Vein endothelial cell (primary cell): ENCODE measurements at places on chromosomes 12 and 14. TPM values are rescaled to one million over a fixed set of nuclear protein-coding genes. Genes with fewer than 3 reads are reported as not detected.

The KRT80 gene
- 2.4 and 7.2 TPM in 2 replicates for total RNA-seq

The CCDC184 gene
- under 0.01 and 0.10 TPM in 2 replicates for total RNA-seq

The IAPP gene
- not detected in 2 replicates for total RNA-seq

The OTOGL gene
- 0.98 and 1.5 TPM in 2 replicates for total RNA-seq

The TOMM20L gene
- 0.65 TPM in 1 of 2 replicates, not detected in the other for total RNA-seq

The RAB3IP gene
- 11.1 and 18.5 TPM in 2 replicates for total RNA-seq

The C12orf56 gene
- not detected in 2 replicates for total RNA-seq

The IL26 gene
- not detected in 2 replicates for total RNA-seq

The RNASE1 gene
- 34.0 and 52.4 TPM in 2 replicates for total RNA-seq

The RNU4-1 gene
- under 0.01 TPM in 2 replicates for total RNA-seq

The ZC2HC1C gene
- 0.67 and 1.6 TPM in 2 replicates for total RNA-seq

The RERGL gene
- total RNA-seq: not detected in 2 replicates

The NAV3 gene
- 33.0 and 53.9 TPM in 2 replicates for total RNA-seq

The APAF1 gene
- 21.9 and 38.5 TPM in 2 replicates for total RNA-seq

The NRXN3 gene
- 0.48 and 0.98 TPM in 2 replicates for total RNA-seq

The ASCL1 gene
- total RNA-seq: not detected in 2 replicates

The KIF26A gene
- 8.2 and 14.6 TPM in 2 replicates for total RNA-seq

The PLEK2 gene
- 1.6 and 2.9 TPM in 2 replicates for total RNA-seq

The TPH2 gene
- not detected in 2 replicates for total RNA-seq

The LRRC10 gene
- not detected in 2 replicates for total RNA-seq

The IL31 gene
- total RNA-seq: not detected in 2 replicates

The SRP54 gene
- total RNA-seq: 62.4 and 67.4 TPM in 2 replicates

The FSCB gene
- not detected in 2 replicates for total RNA-seq

The PMCH gene
- 0.65 and 0.76 TPM in 2 replicates for total RNA-seq

The CERS5 gene
- total RNA-seq: 27.8 and 35.1 TPM in 2 replicates

The PDE3A gene
- 17.1 and 25.2 TPM in 2 replicates for total RNA-seq

The LHX5 gene
- total RNA-seq: not detected in 2 replicates

The C14orf93 gene
- 5.8 and 6.2 TPM in 2 replicates for total RNA-seq

The TAS2R8 gene
- 0.33 TPM in 1 of 2 replicates, not detected in the other for total RNA-seq
